ENCODE measurements at places on chromosomes 4 and X.

DNA sequence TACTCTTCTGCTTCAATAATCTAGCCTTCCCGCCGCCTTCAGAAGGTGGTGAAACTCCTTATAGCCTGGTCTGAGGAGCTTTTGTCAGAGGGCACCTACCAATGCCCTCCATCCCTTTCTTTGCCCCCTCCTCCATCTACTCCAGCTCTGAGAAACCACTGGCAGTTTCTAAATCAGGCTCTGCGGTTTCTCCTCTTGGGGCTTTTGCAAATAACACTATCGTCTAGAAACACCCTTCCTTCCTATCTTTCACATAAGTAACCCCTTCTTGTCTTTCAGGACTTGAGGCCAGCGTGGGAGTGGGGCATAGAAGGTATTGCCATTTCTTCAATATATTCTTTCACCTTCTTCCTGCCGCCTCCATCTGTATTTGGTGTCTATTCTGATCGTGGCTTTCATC is 1.2 kb upstream of the EFHC2 start:
- peak; percentile 0 for DNase-seq

GRCh38 chrX:129813662-129814368 is 29.9 kb downstream of the ZDHHC9 start:
- DNase-seq = no peak

DNA sequence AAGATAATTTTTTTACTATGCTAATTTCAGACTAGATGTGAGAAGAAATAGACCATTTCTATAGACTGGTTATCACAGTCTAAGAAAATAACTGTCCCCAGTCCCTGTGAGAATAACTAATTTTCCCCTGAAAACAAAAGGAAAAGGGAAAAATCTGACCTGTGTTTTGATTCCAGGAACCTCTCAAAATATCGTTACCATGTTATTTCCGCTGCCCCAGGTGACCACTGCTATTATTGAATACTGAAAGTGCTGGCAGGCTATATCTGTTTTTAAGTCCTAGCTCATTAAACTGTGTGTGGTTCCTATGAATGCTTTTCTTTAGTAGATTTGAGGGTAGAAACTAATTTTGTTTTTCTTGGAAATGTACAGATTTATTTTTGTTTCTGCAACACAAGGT is 83.6 kb downstream of the GAB1 start:
- DNase-seq = no peak

GRCh38 chr4:137510557-137511265 is 21.6 kb downstream of the PCDH18 start:
- DNase-seq = no peak

- DNase-seq = no peak
Measured at GRCh38 chr4:47551682-47552081, 66.6 kb downstream of the ATP10D start.

DNA sequence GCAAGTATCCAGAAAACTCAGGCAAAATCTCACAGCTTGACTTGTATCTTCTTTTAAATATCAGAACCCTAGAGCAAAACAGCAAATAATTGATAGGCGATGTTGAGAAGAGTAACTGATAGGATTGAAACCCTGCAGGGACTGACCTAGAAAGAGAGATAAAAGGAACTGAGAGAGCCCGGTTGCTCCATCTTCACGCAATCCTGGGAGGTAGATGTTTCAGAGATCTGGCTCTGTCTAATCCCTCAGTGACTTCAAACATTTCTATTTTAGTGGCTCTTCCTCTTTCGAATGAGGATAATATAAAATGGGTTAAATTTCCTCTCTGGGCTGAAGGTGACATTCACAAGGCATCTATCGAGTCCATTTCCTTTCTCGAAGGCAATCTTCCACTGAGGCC is 39.3 kb upstream of the RPL34 start:
- DNase-seq = no peak

DNA sequence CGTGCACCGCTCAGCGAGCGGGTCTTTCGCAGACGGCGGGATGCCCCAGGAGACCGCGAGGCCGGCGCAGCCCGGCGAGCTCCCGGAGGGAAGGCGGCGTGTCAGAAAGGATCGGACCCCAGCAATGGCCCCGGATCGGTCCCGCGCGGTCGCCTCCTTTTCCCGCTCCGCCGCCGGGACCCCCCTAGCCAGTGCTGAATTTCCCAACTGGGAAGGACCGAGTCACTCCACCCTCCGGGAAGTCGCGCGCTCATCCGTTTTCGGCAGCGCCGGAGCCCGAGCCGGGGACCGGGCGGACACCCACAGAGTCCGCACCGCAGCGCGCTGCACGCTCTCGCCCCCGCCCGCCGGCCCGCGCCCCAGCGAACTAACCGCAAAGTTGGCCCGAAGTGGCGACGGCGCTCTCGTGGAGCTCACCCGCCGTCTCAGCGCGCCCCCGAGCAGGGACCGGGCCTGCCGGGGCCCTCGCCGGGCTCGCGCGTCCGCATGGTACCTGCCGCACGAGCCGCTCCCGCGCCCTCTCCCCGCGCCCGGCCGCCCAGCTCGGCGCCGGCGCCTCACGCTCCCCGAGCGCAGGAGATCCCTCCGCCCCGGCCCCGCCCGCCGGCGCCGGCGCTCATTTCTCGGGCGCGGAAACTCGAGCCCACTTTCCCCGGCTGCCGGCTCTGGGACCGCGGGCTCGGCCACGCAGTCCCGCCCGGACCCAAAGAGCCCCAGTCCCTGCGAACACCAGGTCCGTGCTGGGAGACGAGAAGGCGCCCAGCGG is at the start of gene FAT1:
Gene FAT1 (minus strand): TSS at position 565 of the 766 bp plus-strand sequence. CDS start 14,029 bp downstream, outside the sequence.
- no peak for DNase-seq

DNA sequence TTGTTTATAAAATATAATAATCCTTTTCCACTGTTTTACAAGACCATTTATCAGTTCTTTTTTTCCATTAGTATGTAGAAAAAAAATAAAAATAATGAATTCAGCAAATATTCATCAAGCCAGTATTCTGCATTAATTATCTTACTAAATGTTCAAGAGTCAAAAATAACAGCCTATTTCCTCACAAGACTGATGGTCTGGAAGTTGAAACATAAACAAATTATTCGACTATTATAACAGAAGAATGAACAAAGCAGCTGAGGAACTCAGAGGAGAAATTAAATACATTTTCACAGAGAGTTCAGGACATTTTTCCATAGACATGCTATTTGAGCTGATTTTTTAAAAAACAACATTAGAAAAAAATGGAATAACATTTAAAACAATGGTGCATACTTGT is 2594.8 kb downstream of the ARAP2 start:
- DNase-seq = no peak

DNA sequence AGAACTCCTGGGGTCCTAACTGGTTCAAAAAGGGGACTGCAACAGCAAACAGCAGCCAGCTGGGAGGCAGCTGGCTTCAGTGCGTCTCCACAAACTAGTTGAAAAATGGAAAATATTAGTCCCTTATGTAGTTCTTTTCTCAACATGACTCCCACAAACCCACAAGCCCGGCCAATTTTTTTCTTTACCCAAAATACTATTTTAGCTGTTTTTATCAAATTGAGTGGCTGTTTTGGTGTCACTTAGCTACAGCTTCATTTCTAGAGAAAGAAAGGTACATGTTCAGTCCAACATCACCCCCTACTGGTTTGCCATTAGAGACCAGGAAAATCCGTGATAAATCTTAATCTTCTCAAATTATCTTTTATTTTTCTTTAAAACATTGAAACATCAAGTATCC is 97.2 kb downstream of the GUCY2F start:
- DNase-seq = peak; percentile 38

DNA sequence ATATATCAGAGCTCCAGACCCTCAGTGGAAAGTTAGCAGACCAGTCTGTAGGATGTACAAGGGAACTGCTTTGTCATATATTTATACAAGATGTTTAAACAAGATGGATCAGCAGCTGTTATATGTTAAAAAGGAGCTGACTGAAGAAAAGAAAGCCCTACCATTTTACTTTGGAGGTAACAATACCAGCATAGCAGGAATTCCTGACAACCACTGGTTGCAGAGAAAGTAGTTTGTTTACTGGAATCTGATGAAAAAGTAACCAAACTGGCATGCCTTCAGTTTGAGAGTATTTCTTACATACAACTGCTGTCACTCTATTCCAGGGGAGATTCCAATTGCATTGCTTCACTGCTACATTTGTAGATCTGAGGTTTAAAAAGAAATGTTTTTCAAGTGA is 49.5 kb upstream of the GABRQ start:
- DNase-seq = no peak

- no peak for DNase-seq
Measured at GRCh38 chrX:23374291-23374690, 39.6 kb downstream of the PTCHD1 start.

DNA sequence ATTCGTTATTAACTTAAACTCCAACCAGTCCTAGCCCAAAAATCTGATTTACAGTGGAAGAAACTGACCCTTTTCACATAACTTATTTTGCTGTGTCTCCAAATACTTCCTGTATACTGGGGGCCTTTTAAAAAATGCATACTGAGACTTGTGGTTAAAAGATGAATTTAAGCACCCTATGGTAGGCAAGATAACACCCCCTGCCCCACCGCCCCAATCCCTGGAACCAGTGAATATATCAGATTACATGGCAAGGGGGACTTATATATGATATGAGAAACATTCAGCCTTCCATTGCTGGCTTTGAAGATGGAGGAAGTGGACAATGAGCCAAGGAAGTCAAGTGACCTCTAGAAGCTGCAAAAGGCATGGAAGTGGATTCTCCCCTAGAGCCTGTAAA is 3.1 kb upstream of the CLCN3 start:
- DNase-seq = no peak

- no peak for DNase-seq
Measured at GRCh38 chr4:150056569-150056968, 21.7 kb upstream of the DCLK2 start.

DNA sequence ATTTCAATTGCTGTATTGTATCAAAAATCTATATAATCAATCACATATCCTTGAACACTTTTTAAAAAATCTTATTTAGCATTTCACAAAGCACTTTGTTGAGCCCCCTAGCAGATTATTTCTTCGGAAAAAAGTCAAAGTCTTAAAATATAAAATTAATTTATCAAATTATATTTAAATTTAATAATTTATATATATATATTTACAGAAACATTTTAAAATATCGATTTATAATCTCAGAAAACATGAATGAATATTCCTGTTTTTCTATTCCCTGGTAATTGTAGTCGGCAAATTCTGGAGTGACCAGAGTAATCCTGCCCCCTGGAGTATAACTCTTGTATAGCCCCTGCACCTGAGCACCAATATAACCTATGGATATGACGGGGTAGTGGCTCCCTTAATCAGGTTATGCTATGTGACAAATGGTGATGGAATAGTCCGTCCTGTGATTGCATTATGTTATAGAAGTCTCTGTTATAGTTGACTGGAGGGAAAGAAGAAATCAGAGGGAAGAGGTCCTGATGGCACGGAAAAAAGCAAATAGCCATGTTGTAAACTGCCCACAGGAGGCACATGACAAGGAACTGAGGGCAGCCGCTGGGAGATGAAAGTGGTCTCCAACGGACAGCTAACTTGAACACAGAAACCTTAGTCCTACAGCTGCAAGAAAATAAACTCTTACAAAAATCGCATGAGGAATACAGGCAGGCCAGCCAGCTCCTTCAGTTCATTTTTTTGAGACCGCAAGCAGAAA is 1092.3 kb downstream of the ARAP2 start:
- peak; percentile 3 for DNase-seq

GRCh38 chr4:38987491-38987890 is 44.7 kb downstream of the TMEM156 start:
- DNase-seq = peak; percentile 33

- no peak for DNase-seq
Measured at GRCh38 chr4:114041117-114041475, 61.6 kb upstream of the ARSJ start.

DNA sequence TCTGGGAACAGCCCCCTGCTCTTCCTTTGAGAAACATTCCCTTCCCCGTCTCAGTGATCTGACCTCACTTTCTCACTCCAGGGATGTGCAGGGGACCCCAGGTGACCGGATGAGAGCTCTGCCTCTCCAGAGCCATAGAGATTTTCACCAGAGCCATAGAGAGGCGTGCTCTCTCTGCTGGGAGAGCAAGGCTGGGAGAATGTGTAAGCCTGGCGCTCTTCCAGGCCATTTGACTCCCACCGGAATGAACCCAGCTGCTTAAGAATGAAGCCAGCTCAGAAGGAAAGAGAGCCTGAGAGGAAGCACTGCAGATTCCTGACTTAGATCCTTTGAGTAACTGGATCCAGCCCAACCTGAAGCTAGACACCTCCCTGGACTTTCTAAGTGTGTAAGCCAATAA is 106.4 kb downstream of the DHX15 start:
- DNase-seq = no peak

DNA sequence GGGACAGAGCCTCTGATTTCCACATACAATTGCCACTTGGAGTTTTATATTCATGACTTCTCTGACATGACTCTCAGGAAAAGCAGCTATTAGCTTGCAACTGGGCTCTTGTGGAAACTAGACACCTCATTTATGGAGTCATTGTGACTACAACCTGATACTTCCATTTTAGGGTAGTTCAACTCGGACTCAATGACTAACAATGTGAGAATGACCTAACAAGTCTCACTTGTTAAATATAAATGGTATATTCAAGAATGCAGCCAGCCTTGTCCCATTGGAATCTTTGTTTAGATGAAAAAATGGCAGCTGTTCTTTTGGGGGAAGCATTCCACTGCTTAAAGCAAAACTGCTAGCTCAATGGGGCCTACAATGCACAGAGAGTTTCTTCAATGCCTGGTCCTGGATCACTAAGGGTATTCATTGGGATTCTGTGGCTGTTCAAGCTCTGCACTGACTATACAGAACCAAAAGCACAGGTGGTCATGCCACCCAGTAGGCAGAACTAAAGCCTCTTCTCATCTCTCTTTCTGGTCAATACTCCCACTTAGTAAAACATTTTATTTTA is 36.5 kb upstream of the GLRA3 start:
- DNase-seq = no peak

DNA sequence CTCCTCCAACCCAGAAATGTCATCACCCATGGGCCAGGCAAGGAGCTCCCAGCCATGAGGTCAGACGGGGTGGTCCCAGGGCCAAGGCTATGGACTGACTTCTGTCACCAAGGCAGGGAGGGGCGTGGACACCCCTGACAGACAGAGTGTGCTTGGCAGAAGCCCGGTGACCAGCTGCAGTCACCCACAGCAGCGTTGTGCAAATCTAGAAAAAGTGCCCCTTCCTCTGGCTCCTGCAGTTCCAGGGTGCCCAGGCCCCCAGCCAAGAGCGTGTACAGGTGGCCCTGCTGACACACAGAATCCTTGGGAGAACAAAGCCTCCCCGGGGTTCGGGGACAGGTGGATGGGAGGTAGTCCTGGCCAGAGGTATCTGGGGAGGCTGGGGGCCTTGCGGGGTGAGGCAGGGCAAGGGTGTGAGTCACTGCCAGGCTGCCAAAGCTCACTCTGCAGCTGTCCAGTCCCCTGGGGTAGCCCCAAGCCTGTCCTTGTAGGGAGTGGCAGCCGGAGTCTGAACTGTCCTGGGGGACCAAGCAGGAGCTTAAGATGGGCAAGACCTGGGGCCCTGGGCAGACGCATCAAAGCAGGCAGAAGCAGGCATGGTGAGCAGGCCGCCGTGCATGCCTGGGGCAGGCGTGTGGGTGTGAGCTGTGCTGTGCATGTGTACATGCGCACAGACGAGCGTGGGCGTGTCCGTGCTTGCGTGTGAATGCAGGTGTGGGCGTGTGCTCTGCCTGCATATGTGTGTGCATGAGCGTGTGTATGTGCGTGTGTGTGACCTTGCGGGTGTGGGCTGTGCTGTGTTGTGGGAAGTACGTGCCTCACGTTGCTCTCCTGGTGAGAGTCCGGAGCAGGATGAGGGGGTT is 3.3 kb downstream of the MYL5 start:
- peak; percentile 82 for DNase-seq

- peak; percentile 85 for DNase-seq
Measured at GRCh38 chr4:173494013-173494970, 35.7 kb downstream of the HAND2 start.

All from GM12865 (cell line).